ENCODE measurements at places on chromosomes 11 and 22.

GRCh38 chr11:35323076-35323868 is 96.1 kb downstream of the SLC1A2 start:
- no peak for DNase-seq
- H3K4me3 ChIP-seq, result no peak overlapping the region
- H3K27me3 ChIP-seq, result no peaks in the 10 kb centered on the region

DNA sequence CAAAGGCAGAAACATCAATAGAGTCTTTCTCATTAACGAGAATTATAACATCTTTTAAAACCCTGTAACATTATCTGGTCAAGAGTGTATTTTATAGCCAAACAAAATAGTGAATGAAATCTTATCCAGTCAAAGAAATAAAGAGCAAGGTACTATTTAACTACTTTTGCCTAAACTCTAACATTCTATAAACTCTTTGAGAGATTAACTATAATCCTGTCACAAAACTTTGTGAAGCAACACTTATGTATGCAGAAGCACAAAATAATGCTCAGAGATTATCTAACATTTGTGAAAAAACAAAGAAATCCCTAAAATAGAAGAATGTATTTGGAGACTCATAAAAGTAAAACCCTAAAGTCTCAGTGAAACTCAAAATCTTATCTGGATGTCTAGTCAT is 124.4 kb upstream of the LUZP2 start:
- H3K27me3 ChIP-seq, result no peaks in the 10 kb centered on the region
- H3K27ac ChIP-seq, result no peak overlapping the region
- no peak for DNase-seq
- H3K36me3 ChIP-seq, result no peaks in the 10 kb centered on the region
- no peaks in the 10 kb centered on the region for H3K4me1 ChIP-seq
- no peak overlapping the region for H3K4me3 ChIP-seq

DNA sequence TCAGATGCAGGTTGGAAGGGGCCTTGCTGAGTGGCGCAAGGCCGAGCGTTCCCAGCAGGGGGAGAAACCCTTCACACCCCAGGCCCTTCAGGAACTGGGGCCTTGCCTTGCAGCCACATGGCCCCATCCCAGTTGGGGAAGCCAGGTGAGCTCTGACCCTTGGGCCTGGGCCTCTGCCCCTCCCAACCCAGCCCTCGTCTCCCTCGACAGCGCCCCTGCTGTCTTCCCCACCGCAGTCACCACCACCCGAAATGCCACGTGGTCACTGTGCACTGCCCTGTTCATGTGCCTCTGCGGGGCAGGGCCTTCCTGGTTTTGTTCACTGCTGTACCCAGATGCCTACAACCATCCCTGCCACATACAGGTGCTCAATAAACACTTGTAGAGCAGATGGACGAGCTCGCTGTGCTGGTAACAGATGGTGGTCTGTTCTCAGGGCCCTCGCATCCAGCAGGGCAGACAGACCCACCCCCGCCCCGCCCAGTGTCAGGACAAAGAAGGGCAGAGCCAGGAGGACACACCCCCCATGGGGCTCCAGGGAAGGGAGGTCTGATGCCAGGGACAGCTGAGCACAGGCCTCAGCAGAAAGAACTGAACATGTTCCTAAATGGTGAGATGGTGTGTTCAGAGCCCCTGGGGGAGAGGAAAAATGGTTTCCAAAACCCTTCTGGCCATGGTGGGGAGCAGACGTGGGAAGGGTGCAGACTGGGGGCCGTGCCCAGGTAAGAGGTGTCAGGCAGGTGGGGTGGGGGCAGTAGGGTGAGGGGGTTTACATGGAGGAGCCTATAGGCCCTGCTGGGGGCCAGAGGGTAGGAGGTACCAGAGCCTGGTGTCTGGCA is 3.7 kb downstream of the POLR2L start:
- peaks cover 2% of the 10 kb centered on the region for H3K36me3 ChIP-seq
- H3K27ac ChIP-seq, result no peak overlapping the region
- H3K4me1 ChIP-seq, result peaks cover 31% of the 10 kb centered on the region

- no peaks in the 10 kb centered on the region for H3K36me3 ChIP-seq
- no peak overlapping the region for H3K27ac ChIP-seq
- H3K4me1 ChIP-seq, result peaks cover 6% of the 10 kb centered on the region
- H3K27me3 ChIP-seq, result no peaks in the 10 kb centered on the region
- H3K4me3 ChIP-seq, result no peak overlapping the region
- no peak for DNase-seq
Observed at GRCh38 chr22:24466716-24467328, 28.3 kb upstream of the UPB1 start.

- DNase-seq, result no peak
- peaks cover 34% of the 10 kb centered on the region for H3K4me1 ChIP-seq
- H3K27ac ChIP-seq, result no peak overlapping the region
- peaks cover 39% of the 10 kb centered on the region for H3K36me3 ChIP-seq
- no peaks in the 10 kb centered on the region for H3K27me3 ChIP-seq
Observed at GRCh38 chr11:14703731-14704130, 60.1 kb downstream of the PDE3B start.

GRCh38 chr11:35236667-35237003 is 97.7 kb downstream of the CD44 start:
- peak overlapping the region; percentile 59 for H3K27ac ChIP-seq
- no peak overlapping the region for H3K4me3 ChIP-seq
- no peaks in the 10 kb centered on the region for H3K27me3 ChIP-seq
- peaks cover 12% of the 10 kb centered on the region for H3K36me3 ChIP-seq
- H3K4me1 ChIP-seq, result peaks cover 68% of the 10 kb centered on the region
- peak; percentile 18 for DNase-seq

GRCh38 chr11:37647767-37648166 is 1049.7 kb upstream of the RAG2 start:
- no peaks in the 10 kb centered on the region for H3K4me1 ChIP-seq
- no peak overlapping the region for H3K27ac ChIP-seq
- no peaks in the 10 kb centered on the region for H3K36me3 ChIP-seq
- DNase-seq, result no peak

- H3K4me3 ChIP-seq, result no peak overlapping the region
- no peak overlapping the region for H3K27ac ChIP-seq
- peaks cover 12% of the 10 kb centered on the region for H3K27me3 ChIP-seq
- no peaks in the 10 kb centered on the region for H3K4me1 ChIP-seq
Observed at GRCh38 chr11:127998421-127998820, 588.9 kb downstream of the ETS1 start.

- DNase-seq, result no peak
- no peaks in the 10 kb centered on the region for H3K36me3 ChIP-seq
- H3K4me3 ChIP-seq, result no peak overlapping the region
- H3K27me3 ChIP-seq, result no peaks in the 10 kb centered on the region
- H3K27ac ChIP-seq, result no peak overlapping the region
Observed at GRCh38 chr11:17769218-17769617, 34.6 kb downstream of the KCNC1 start.
